ENCODE measurements at places on chromosomes 12 and 14. TPM values are rescaled to one million over a fixed set of nuclear protein-coding genes. Genes with fewer than 3 reads are reported as not detected.

DNA sequence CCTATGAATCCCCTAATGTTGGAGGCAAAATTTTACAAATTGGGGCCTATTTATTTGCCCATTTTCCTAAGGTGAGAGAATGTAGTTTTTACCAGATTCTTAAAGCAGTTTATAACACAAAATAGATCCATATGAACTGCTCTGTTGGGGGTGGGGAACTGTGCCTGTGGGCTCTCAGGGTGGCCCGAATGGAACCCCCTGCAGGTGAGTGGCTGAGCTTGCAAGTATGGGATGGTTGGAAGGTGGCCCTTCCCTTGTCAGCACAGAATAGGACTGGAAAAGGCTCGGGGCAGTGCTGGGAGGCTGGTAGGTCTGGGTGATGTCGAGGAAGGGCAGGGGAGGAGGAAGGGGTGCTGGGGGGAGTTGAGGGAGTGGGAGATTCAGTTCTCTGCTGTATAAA is 4.9 kb downstream of the VSX2 start:
- no peak for DNase-seq

DNA sequence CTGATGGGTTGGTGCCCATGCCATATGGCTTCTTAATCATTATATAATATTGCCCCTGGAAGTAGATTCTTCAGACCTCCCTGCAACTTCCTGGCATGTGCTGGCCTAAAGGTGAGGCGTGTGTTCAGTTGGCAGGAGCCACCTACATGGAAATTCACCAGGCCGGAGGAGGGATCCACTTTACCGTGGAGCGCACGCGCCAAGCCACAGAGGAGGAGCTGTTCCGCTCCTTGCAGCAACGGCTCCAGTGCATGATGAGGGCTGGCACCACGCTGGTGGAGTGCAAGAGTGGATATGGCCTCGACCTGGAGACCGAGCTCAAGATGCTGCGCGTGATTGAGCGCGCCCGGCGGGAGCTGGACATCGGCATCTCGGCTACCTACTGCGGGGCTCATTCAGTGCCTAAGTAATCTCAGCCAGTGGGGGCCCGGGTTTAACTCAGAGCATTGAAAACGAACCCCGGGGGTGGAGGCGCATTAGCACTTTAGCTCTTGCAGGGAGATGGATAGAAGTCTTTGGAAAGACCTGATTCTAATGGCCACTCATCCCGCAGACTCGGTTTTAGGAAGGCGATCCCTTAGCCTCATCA is 13.5 kb downstream of the AMDHD1 start:
- DNase-seq = no peak

DNA sequence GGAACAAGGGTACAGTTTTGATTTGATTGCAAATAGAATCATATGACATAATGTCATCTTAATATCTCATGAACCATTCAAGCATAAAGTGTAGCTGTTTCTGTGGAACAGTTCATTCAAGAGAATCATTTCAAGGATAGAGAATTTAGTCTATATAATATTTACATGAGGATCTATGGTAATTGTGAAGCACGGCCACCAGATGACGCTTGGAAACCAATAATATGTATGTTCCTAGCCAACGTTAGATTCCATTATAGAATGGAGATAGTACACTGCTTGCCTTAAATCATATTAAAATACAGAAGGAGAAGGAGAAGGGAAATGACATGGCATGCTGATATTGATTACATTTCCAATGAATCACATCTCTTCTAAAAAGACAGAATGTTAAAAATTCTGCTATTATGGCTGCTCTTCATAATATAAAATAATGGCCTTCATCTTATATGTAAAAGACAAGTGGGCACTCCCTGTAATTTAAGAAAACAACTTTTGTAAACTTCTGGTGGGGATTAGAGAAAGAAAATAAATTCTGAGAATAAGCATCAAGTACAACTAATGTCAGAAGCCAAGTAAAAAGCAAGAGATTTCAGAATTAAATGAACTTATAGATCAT is 351.0 kb downstream of the NAV3 start:
- DNase-seq = no peak

GRCh38 chr12:3004655-3005565 is 45.7 kb downstream of the TEAD4 start:
- no peak for DNase-seq

GRCh38 chr12:110012137-110012536 is 12.9 kb downstream of the ANKRD13A start:
- no peak for DNase-seq

DNA sequence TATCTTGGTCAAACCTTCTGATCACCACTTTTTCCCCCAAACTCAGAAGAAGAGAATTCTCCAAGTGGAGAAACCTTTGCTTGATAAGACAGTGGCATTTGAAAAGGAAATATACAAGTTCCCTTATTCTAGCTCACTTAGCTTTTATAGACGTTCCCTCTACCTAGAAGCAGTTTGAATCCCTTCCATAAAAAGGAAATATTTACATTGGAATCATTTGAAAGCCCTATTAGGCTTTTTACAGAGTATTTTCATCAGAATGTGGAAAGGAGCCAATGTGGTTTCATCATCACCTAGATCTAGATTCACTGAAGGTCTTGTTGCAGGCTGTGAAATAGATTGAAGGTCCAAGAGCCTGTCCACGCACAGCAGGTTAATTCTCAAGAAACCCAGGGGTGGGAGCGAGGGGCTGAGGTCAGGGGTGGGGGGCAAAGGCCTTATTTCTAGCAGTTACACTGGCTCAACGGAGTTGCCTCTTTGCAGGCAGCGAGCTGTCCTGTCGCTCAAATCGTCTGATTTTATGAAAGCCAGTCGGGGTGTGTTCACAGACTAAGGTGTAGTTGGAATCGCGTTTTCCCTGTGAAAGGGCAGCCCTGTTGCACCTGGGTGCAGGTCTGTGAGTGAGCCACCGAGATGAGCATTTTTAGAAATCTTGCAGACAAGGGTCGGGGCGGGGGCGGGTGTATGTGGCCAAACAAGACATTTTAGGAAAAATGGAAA is 45.6 kb downstream of the AACS start:
- no peak for DNase-seq

- no peak for DNase-seq
Measured at GRCh38 chr12:3236345-3237187, 159.4 kb downstream of the TSPAN9 start.

DNA sequence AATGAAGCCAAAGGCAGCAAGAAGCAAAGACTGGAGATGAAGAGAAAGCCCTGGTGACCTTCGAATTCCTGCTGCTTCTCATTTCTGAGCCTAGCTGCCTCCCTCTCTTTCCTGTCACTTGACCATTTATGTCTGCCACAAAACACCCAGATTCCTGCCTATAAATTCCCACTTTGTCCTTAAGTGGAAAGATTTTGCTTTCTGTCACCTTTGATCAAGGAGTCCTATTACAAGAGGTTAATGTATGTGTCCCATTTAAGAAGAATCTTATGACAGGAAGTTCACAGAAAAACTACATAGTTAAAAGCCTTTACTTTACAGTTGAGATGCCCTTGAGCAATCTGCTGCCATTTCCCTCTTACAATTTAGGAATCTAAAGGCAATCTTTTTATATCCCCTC is 155.7 kb downstream of the GALC start:
- DNase-seq = no peak

DNA sequence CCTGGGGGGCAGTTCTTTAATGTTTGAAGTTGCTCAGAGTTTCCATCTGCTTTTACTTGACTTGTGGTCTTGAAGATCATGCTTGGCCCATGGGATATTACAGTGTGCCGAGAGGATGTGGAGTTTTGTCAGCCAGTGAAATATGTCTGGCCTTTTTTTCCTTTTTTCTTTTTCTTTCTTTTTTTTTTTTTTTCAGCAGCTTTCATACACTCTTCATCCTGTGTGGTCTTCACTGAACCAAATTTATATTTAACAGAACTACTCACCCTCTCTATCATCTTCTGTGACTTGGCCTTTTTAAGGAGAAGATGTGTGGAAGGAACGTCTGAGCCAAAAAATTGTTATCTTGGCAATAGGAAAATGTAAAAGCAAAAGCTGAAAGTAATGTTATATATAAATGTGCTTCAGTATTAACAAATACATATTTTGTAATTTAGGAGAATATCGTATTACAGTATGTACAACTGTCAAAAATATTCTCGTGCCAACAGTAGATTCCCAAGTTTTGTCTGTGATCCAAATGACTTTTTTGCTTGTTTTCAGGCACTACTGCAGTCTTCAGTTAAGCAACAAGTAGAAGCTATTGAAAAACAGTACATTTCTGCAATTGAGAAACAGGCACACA is 200.6 kb downstream of the CCDC91 start:
- DNase-seq = no peak

Gene SLCO1B1
- total RNA-seq = not detected

- DNase-seq = no peak
Measured at GRCh38 chr12:93256256-93256969, 121.3 kb upstream of the NUDT4 start.

- DNase-seq = no peak
Measured at GRCh38 chr14:100885617-100886016, 17.9 kb downstream of the RTL1 start.
